Gastrocnemius medialis (tissue), 4 donors: ENCODE measurements at places on chromosomes 5 and 9.

- DNase-seq = no peak
Measured at GRCh38 chr9:129469188-129469987, 151.5 kb downstream of the C9orf50 start.

DNA sequence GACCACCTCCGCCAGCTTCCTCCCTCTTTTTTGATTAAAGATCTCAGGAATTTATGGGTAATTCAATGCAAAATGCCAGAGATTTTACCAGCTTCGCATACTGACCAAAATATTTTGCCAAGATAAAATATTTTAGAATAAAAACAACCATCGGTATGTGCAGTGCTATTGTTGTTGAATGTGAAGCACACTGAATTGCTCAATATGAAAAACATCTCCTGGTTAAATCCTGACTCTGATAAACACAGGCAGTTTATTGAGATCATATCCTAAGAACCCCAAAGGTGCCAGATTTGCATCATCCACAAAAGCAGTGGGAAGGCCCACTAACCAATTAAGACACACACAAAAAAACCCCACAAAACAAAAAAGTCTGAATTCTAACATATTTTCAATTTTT, 202.4 kb downstream of the GLIS3 start:
- DNase-seq = no peak

DNA sequence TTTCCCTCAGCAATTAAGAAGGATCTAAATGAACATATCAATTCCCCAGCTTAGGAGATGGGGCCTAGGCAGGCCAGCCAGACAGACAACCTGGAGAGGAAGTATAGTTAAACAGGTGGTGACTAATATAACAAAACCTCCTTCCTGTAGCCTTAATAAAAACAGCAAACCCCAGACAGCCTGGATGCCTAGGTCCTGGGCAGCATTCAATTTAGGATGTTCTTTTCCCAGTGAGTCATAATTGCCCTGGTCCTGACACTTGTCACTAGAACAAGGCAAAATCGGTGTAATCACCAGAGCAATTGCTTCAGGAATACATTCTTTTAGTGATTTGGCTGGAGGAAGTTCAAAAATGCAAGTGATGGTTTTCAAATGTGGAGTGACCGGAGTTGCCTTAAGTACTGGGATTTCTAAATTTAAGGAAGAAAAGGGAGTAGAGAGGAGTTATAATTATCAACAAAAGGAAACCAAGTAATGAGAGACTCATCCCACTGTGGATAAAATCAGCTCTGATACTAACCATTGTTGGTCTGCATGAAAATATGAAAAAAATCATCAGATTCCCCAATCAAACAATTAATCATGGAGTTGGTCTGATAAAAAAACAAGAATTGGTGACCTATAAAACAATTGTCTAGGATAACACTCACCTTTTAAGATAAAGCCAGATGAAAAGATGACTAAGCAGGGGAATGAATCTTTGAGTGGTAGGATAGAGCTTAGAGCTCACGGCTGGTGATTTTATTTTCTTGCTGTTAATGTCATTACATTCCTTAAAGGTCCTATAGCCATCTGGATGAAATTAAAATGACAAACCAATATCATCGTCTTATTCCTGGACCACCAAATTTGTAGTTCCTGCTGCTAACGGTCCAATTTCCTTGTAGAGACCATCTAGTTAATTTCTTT, 39.0 kb upstream of the TARS1 start:
- no peak for DNase-seq

DNA sequence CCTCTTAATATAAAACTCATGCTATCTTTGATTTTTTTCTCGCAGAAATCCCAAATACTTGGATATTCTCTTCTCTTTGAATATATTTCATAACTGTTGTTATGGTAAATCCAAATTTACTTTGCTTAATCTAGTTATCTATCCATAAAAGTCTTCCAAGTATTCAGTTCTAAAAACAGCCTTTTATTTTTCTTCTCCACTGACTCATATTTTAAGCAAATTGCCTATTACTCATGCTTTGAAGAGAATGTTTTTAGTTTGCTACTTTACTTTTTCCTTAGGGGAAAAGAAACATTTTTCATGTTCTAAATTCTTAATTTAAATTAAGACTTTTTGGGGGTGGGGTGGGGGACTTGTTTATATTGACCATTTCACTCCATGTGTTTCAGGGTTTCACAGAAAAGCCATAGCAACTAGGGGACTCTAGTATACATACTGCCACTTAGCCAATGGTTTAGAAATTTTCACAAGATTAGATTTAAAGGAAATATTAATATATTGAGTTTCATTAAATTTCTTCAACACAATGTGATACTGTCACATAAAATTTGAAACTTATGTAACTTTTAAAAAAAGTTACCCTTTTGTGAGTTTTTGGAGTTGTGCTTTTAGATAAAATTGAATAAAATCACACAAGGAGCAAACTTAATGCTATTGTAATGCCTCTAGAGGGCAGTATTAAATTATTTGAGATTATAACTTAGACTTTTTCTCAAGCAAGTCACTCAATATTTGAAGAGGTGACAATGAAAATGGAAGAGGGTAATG, 545.8 kb upstream of the ARRDC3 start:
- no peak for DNase-seq

GRCh38 chr9:98906273-98907040, 37.2 kb upstream of the COL15A1 start:
- no peak for DNase-seq

DNA sequence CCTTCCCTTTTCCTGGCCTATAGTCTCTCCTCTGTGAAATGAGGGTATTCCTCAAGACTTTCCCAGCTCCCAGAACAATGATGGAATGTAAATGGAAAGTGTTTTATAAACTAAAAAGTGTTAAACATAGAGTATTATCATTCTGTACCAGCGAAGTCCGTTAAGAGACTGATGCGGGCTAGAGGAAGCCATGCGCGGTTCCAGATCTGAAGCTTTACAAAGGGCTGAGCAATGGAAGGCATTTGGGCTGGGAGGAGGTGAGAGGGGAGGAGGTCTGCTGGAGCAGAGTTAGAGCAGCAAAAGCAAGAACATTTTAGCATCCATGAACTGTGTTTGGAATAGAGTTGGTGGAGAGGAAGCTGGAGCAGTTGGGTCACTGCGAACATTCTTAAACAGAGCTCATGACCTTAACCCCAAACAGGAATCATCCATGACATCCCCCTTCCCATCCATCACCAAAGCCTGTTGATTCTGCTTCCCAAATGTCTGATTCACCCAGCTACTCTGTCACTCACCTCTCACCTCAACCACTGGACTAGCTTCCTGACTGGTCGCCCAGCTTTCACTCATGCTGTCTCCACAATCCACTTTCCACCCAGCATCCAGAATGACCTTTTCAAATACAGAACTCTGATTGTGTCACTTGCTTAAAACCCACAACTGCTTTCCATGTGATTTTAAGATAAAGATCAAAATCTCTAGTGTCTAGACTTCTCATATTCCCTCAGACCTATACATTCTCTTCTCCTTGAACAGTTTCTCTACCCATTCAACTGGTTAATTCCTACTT, 37.1 kb downstream of the CDK5RAP2 start:
- DNase-seq = no peak

- DNase-seq = peak; percentile 17
Measured at GRCh38 chr5:57650360-57651069, 167.9 kb upstream of the ACTBL2 start.

DNA sequence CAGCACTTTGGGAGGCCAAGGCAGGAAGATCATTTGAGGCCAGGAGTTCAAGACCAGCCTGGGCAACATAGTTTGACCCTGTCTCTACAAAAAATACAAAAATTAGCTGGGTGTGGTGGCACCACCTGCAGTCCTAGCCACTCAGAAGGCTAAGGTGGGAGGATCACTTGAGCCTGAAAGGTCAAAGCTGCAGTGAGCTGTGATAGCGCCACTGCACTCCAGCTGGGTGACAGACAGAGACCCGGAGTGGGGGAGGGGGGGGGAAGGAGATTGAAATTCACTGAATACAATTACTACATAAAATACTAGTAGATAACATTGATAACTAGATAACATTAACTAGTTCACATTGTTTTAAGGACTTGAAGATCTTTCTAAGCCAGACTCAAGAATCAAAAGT, 345.6 kb downstream of the BNC2 start:
- no peak for DNase-seq

- DNase-seq = no peak
Measured at GRCh38 chr9:134178768-134179551, 14.6 kb upstream of the RNU6ATAC start.

DNA sequence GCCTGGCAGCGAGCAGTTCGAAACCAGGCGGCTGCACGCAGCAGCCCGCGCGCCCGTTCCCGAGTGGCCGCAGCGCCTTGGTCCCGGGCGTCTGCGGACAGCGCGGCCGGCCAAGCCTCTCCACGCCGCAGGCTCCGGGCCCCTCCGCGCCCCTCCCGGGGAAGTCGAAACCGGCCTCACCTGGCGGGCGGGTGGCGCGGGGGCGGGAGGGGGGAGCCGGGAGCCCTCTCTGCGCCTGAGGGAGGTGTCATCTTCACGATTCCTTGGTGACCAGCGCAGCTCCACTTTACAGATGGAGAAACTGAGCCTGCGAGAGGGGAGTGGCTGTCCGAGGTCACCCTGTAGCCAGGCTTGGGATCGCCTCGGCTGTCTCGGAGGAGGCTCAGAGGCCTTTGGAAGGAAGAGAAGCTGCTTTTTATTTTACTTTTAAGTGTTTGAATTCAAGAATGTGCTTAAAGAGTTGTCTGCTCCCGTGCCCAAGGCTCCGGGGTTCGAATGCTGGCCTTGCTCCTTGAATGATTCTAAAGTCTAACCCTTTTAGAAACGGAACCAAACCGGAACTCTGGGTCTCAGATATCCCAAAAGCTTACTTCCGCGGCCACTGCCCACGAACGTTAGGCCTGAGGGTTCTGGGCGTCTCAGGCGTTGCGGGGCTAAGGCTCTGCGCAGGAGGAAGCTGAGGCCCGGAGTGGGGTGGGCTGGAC, 662 bp downstream of the SUSD3 start:
- DNase-seq = no peak

GRCh38 chr9:134959126-134959970, 41.6 kb upstream of the FCN1 start:
- DNase-seq = no peak

- peak; percentile 23 for DNase-seq
Measured at GRCh38 chr5:91382530-91383026, 539 bp downstream of the ARRDC3 start.

- no peak for DNase-seq
Measured at GRCh38 chr5:2430606-2431005, 320.9 kb downstream of the IRX2 start.

GRCh38 chr9:123528501-123528900, 172.5 kb downstream of the CRB2 start:
- no peak for DNase-seq

- no peak for DNase-seq
Measured at GRCh38 chr9:113508111-113508749, 44.7 kb downstream of the RGS3 start.

- DNase-seq = no peak
Measured at GRCh38 chr9:121858788-121859187, 207.4 kb downstream of the DAB2IP start.

- DNase-seq = no peak
Measured at GRCh38 chr5:122981846-122982245, 54.7 kb downstream of the PPIC start.

GRCh38 chr5:92207151-92207550, 824.0 kb upstream of the ARRDC3 start:
- no peak for DNase-seq

DNA sequence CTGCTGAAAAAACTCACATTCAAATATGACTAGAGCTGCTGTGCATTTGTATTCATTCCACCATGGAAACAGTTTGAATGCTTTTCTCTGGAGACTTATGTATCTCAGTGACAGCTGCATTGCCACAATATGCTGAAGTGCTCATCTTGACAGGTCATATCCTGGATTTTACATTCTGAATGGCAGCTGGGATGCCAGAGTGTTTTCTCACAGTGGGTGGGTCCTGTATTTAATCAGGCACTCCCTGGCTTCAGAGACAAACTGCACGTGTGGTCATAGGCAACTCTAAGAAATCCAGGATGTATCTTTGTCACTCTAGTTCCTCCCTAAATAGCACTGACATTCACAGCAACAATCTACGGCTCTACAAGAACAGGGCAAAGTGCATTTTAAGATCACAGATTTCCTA, 75.6 kb downstream of the ST8SIA4 start:
- no peak for DNase-seq

- DNase-seq = no peak
Measured at GRCh38 chr5:41832430-41832829, 37.8 kb downstream of the OXCT1 start.

GRCh38 chr5:18113721-18114120, 479.5 kb downstream of the TAF11L14 start:
- DNase-seq = no peak

DNA sequence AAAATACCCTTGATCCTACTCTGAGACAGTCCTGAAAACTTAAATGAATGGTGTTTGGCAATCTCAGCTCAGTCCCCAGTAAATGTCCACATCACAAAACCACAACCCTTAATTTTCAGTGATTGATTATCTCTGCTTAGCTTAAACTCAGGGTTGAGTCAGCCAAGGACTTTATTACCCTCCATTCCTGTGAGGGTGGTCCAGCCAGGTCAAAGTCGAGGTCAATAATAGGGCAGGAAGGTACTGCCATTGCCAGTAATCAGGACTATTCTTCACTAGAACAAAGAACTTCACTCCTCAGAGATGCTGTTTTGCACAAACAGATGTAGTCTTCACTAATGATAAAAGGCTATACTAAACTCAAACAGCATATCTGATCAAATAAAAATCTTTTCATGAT, 499.4 kb downstream of the ISL1 start:
- DNase-seq = no peak

- DNase-seq = no peak
Measured at GRCh38 chr5:73391441-73391881, 57.1 kb downstream of the FOXD1 start.

DNA sequence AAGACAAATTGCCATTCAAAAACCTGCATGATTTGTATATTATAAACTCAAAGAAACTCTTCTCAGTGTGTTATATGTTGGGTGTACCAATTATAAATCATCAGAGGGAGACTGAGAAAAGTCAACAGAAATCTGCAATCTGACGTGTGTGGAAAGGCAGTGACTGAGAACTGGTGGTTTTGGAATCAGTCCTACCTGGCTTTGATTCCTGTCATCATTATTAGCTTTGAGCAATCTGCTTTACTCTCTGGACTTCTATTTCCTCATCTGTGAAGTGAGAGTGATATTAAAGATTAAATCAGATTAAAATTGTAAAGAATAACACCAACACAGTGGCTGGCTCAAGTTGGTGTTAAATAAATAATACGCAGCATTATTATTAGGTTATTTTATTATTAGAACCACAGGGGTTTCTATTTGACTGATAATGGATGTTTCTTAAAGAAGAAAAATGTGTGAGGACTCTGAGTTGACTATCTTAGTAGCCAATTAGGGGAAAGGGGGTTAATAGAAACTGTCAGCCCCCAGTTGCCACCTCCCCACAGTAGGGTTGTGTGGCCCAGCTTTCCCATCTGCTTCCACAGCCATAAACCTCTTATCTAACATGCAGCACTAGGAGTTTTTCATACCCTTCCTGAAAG, 59.6 kb downstream of the SNCAIP start:
- DNase-seq = no peak

DNA sequence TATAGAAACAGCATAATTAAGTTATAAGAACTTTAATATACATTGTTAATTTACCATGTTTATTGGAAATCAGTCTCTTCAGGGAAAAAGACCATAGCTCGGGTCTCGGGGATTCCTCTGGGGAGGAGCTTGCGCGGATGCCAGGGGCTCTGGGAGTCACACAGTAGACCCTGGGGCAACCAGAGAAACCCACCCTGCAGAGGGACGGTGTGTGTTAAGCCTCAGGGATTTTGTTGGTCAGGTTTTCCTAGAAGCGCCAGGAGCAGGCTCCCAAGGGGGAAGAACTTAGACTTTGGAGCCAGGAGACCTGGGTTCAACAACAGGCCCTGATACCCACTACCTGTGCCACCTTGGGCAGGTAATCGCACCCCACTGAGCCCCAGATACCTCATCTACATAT, 297.9 kb downstream of the MED10 start:
- no peak for DNase-seq

GRCh38 chr9:134385915-134386314, 59.7 kb downstream of the RXRA start:
- DNase-seq = no peak
